ENCODE measurements at places on chromosomes 1 and 21. TPM values are rescaled to one million over a fixed set of nuclear protein-coding genes. Genes with fewer than 3 reads are reported as not detected.
A peak's percentile ranks its signal among the peaks of the same experiment; 100 is the strongest.

DNA sequence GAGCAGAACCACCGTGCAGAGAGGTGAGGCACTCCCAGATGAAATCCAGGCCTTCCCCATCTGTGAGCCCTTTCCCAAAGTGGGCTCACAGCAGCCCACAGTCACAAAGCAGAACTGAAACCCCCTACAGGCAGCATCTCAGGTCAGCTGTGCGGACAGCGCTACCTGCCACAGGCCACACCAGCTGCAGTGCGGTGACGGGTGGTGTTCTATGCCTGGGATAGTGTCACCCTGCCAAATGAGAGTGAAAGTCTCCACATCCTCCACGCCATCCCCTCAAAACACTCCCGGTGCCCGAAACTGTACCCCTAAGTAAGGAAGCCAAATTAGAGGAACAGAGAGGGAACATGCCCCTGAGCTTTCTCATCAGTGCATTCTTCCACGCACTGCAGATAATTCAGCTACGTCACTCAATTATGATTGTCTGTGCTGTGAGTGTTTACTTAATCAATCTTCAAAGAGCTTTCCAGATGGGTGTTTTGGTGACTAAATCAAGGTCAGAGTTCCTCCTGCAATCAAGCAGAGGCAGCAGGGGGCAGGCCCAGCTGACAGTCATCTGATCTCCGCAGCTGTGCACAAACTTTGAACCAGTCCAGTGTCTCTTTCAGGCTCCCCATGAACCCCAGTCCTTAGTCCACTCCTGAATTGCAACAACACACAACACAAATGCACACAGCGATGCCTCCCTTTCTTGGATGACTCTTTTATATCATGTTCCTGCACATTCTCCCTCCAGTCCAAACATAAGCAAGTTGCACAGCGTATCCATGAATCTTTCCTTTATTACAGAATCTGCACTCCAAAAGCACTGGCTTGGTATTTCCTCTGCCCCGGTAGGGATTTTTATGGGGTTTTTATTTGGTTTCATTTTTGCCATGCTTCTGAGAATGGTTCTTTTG is 150.0 kb downstream of the TOMM20 start:
- peak; percentile 32 for DNase-seq

Gene PROX1
- total RNA-seq, result 0.32 TPM

DNA sequence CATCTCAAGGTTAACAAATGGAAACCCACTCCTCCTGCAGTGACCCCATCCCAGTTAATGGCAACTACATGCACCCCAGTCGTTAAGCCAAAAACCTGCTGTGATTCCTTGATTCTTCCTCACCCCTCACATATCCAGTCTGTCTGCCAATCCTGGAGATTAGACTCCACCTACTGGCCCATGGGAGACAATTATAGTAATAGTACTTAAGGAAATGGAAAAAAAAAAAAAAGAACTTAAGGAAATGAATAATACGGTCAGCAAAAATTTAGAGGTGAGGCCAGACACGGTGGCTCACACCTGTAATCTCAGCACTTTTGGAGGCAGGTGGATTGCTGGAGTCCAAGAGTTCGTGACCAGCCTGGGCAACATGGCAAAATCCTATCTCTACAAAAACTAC is 7.0 kb downstream of the NOL9 start:
- no peak for DNase-seq

DNA sequence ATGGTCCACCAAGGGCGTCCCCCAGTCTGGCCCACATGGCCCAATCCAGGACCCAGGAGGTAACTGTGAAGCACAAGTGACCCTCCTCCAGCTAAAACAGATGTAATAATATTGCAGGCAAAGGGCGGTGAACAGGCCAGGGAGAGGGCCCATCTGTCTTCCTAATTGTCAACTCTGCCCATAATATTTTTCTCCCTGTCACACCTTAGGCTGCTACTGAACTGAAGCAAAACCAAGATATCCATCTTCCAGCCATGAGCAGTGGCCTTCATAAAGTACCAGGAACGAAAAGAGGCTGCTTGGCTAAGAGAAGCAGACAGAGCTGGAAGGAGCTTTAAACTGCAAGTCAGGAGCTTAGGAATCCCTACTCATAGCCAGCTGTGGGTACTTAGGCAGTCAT is 3.1 kb downstream of the KANK4 start:
- DNase-seq, result no peak

Gene KIF26B
- total RNA-seq, result 47.0 TPM

Gene MMEL1
- 0.92 TPM for total RNA-seq

All from chondrocyte (in vitro differentiated cells).